Sigmoid colon (tissue), 7 donors: ENCODE measurements at places on chromosomes 11 and 22.

DNA sequence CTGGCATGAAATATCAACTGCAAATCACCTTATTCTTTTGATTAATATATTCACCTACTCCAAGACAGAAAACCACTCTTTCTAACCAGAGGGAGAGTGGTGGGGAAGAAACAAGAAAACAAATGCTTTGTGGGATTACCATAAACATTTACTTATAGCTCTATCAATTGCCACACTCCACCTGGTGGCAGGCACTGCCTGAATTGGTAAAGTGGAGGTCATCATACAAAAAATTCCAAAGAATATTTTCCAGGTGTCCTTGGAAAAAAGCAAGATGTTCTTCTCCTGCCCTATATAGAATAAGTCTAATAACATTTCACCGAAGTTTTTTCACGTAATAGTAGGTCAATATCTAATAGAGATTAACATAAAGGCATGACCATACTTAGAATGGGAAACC is 45.3 kb downstream of the PHF21A start:
- no peak for DNase-seq

DNA sequence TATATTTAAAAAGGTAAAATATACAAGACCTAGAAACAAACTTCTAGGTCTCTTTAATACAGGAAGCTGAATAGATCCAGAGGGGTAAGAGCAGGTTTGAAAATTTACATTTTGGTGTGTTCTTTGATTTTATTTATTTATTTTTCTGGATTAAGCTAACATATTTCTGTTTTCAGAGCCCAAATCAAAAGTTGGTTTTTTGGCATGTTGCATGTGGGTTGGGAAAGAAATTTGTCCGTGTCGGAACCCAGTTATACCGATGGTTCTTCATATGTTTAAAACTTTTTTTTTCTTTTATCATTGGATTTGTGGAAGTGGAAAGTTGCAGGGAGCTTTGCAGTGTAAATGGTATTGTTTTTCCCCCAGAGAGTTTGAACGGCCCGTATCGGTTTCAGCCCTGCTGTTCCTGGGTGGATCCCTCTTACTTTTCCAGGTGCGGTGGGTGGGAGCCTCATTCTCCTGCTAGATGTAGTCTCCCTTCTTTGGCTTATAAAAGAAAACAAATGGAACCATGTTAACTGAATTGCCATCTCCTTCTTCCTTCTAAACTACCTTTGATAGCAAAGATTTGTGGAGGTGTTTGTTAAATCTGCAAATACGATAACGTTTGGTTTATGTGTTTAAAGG is 746 bp downstream of the CTNND1 start:
- no peak for DNase-seq

DNA sequence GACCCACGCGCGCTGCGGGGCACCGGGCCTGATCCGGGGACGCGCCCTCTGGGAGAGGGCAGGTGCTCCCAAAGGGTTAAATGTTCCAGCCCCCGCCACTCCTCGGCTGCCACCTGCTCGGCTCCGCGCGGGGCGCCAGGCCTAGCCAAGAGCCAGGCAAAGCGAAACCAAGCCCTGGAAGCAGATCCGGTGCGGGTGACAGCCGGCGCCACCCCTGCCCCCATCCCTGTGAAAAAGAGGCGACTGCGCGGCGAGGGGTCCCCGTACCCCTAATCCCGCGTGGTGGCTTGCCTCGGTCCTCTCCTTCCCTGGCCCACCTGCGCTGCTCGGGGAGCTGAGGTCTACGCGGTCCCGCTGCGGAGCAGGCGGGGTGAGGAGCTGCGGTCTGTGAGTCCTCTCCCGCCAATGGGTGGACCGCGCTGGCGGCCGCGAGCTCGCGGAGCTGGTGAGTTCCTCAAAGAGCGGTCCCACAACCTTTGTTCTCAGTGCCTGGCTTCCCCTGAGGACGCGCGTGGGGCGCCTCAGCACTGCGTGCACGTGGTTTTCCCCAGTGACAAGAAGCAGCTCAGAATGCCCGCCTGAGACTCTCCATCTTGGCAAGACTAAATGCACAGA is at the start of gene ME3:
Gene ME3 (minus strand): TSS at position 610 of the 615 bp plus-strand sequence.
- peak; percentile 89 for DNase-seq

GRCh38 chr11:132430429-132431062 is 1060.1 kb downstream of the NTM start:
- DNase-seq: no peak

GRCh38 chr11:61392981-61393595 is 701 bp downstream of the TMEM216 start:
- no peak for DNase-seq

- peak; percentile 73 for DNase-seq
Measured at GRCh38 chr11:9787981-9788521, 124.2 kb downstream of the SWAP70 start.
